ENCODE measurements at places on chromosomes 1 and 21.

DNA sequence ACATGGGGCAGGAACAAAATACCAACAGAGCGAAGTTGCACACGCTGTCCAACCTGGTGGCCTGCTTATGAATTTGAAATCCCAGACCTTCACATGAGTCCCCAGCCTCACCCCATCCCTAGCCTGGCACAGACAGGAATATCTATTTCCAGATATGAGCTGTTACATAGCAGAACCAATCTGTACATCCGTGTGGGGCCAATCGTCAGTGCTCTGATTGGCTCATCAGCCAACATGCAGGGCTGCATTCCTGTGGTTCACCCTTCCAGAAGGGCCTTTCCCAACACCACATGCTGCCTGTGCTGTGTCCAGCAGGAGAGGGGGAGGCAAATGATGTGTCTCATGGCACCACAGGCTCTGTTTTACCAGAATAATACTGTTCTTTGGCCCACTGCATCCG lies 31.3 kb downstream of the CCN1 start:
- DNase-seq, result no peak

GRCh38 chr1:72917920-72918319 lies 635.6 kb upstream of the NEGR1 start:
- DNase-seq, result no peak

GRCh38 chr1:153919876-153920852 lies 2.6 kb downstream of the GATAD2B start:
- peak; percentile 13 for DNase-seq

GRCh38 chr1:93346421-93346993 lies 800 bp downstream of the DR1 start:
- DNase-seq, result peak; percentile 26

GRCh38 chr1:245256528-245256927 lies 101.7 kb downstream of the KIF26B start:
- DNase-seq, result no peak

DNA sequence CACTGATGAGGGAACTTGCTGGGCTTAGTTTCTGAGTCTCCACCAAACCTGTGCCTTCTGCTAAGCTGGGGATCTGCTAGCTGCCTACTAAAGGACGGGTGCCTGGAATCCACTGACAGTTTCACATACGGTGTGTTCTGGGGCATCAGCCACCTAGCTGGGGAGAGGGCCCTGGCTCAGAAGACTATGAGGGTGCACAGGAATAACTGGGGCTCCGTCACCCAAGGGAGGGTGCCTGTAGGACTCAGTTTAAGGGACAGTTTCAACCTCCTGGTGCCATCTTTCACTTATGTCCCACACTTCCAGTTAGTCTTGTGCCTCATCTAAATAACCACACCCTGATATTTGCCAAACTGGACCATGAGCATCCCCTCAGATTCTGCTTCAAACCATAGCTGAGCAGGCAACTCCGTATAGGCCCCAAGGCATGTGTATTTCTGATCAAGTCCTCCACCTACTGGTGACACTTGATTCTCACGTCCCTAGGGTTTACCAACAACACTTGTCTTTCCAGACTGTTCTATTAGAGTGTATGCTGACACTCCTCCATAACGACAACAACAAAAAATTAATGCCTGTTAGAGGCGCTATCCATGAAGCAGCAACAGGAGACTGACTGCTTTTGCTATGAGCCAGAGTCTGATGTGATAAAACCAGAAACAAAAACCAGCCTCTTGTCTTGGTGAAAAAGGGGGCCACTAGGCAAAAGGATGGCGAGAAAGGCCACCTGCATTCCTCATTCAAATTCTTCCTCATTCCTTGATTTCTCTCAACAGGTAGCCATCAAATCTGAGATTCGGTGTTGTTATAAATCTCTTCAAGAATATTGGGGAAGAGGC lies 55.0 kb upstream of the PAXBP1 start:
- DNase-seq, result peak; percentile 56

DNA sequence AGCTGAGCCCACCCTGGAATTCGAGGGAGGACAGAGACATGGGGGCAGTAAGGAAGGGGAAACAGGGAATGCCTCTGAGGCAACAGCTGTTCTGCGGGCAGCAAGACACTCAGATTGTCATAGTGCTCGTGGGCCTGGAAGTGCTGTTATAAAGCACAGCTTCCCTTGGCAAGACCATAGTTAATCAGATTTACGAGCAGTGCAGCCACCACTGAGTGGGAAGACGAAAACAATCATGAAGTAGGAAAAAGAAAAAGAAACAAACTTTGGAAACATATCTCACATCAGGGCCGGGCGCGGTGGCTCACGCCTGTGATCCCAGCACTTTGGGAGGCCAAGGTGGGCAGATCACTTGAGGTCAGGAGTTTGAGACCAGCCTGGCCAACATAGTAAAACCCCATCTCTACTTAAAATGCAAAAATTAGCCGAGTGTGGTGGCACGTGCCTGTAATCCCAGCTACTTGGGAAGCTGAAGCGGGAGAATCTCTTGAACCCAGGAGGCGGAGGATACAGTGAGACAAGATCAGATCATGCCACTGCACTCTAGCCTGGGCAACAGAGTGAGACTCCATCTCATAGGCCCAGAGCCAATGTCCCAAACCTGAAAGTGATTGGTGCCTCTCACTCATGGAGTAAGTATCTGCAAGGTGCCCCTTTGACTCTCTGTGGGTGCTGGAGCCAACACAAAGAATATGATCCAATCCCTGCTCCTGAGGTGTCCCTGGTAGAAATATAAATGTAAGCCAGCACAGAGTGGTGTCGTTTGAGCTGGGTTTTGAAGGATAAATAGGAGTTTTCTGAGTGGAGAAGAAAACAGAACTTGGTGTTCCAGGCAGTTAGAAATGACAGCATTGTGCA lies 55.6 kb upstream of the GPR153 start:
- no peak for DNase-seq

DNA sequence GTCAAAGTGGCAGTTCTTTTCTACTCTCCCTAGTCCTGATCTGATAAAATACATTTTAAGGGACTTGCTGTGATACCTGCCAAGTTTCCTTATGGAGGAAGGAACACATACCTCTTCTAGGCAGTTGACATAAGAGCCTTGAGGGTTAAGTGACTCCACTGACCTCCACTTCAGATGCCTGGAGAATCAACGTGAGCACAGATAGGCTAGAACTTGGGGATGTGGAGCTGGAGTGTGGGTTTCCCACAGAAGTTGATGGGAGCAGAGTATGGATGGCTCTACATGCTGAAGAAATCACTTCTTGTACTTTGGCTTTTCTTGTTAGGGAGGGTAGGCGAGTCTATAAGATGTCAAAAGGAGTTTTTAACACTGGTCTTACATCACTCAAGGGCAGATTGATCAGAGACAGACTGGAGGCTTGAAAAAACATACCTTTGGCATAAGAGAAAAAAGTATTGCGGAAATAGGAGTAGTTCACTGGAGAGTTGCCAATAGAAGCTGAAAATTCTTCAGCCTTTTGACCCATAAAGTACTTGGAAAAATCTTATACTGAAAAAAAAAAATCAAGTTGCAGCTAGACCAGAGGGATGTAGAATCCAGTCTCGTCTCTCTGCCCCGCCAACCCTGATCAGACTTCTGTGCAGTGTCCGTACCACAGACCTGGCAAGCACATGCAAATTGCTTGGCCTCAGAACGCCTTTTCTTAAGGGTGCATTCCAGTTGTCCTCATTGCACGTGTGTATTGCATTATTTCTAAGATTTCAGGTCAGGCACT lies 5.5 kb downstream of the RHOU start:
- DNase-seq, result no peak

DNA sequence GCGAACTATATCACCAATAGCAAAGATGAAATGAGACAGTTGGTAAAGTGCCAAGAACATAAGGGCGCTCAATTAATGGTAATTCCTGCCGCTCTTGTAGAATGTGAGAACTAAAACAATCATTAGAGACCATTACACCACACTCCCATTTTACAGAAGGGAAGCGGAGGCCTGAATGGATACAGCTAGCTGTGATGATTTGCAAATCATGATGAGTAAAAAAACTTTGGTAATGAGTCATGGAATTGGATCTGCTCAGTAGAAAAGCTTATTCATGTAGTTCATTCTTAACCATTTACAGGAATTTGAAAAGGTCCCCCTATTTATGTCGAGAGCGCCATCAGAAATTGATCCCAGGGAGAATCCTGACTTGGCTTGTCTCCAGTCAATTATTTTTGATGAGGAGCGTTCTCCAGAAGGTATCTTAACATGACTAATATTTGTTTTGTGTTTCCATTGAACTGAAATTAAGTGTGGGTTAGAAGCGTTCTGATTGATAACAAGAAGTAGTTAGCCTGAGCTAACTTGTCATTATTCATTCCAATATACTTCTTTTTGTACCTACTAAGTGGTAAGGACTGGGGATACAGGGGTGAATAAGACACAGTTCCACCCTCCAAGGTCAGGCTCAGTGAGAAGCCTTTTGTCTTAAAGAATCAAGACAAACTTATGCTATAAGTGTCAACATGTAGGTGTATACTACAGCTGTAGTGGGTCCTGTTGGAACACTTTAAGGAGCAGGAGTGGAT lies 812 bp downstream of the TTC4 start:
- no peak for DNase-seq

DNA sequence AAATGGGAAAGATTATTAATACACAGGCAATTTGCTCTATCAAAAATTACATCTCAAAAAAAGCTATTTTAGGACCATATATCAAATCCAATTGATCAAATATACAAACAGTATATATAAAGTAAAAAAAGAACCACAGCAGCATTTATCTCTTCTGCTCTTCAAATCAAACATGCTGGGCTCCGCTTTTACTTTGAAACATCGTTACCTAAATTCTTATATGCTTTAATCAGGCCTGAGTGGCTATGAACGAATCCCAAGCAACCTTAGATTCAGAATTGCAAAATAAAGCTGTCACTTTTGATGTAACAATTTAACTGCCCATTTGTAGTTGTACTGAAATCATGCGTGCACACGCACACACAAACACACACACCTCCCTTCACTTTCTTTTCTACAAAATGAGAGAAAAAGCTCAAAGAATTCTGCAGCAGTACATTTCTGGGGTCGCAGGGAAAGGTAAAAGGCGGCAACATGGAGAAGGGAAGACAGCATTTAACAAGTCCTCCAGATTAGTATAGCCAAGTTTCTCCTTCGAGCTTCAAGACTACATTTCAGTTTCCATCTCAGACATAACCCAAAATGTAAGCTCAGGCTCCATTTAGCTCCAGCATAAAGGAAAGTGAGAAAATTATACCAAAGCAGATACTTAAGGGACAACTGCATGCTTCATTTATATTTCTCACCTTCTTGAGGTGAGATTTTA lies 92.2 kb upstream of the TTC39A start:
- DNase-seq, result no peak

DNA sequence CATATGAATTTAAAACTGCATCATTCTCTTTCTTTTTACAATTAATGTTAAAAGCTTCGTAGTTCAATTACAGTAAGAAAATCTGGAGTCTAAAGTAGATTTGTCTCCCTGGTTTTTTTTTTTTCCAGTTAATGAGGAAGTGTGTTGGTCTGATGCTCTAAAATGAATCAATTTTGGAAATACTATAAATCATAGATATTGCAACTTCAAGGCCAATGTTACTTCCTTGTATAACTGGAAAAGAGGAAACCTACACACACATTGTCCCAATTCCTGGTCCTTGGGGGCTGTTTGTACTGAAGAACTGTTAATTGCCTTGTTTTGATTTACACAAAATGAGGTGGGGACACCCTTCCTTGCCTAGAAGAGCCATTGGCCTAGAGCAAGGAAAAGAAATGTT lies 107.2 kb downstream of the RGS2 start:
- DNase-seq, result no peak

DNA sequence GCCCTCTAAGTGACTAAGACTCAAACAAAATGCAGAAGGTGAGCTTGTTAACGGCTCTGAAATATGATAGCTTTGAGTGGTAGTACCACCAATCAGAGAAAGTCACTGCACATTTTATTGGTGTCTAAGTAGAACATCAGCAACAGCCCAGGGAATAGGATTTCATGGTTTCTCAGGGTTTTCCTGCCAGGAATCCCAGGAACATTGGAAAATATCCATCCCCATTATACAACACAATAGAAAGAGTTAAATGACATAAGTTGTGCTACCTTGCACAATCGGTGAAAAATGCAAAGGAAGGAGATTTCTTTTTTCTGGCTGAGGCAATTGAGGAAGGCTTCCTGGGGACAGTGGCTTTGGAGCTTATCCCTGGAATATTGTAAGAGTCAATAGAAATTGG lies 283.1 kb downstream of the HLX start:
- no peak for DNase-seq

DNA sequence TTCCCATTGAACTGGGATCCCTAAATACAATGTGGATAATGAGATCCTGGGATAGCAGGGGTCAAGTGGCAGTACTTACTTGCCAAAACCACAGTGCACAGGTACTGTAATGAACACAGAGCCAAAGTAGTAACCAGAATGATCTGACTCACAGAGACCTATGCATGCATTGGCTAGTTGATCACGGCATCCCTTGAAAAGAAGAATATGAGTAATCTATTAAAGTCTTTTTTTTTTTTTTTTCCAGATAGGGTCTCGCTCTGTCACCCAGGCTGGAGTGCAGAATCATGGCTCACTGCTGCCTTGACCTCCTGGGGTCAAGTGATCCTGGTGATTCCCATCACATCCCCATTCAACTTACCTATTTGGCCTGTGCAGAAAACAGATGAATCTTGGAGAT lies 29.4 kb upstream of the EIF4G3 start:
- no peak for DNase-seq

DNA sequence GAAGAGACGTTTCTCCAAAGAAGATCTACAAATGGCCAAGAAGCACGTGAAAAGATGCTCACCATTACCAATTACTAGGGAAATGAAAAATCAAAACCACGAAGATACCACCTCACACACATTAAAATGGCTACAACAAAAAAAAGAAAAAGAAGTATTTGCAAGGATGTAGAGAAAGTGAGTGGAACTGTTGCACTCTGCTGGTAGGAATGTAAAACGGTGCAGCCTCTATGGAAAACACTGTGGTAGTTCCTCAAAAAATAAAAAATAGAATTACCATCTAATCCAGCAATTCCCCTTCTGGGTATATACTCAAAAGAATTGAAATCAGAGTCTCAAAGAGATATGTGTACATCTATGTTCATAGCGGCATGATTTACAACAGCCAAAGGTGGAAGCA lies 115.4 kb upstream of the EDN2 start:
- DNase-seq, result no peak

- DNase-seq, result no peak
Observed at GRCh38 chr1:70554341-70554740, 143.3 kb downstream of the CTH start.
